Neural progenitor cell (in vitro differentiated cells): ENCODE measurements at places on chromosomes 1 and 21. TPM values are rescaled to one million over a fixed set of nuclear protein-coding genes. Genes with fewer than 3 reads are reported as not detected.

DNA sequence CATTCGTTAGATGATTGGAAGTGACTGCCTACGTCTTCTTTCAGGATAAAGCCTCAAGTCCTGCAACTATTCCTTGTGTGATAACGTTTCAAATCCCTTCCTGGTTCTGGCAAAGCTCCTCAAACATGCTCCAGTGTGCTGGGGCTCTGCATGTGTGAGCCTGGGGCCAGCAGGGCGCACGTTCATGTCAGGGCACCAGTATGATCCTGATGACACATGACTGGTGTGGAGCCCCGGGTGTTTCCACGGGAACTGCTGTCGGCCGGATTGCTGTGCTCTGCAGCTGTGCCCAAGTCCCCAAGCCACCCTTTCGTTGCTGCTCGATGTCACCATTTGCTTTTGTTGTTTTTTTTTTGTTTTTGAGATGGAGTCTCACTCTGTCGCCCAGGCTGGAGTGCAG lies 21.3 kb downstream of the KRTAP10-1 start:
- H3K27ac ChIP-seq: no peak overlapping the region
- no peak for DNase-seq
- no peaks in the 10 kb centered on the region for H3K36me3 ChIP-seq
- no peaks in the 10 kb centered on the region for H3K27me3 ChIP-seq

- peak overlapping the region; percentile 25 for H3K4me3 ChIP-seq
- H3K36me3 ChIP-seq: no peaks in the 10 kb centered on the region
- DNase-seq: no peak
Observed at GRCh38 chr1:206705726-206706297, 21.1 kb downstream of the MAPKAPK2 start.

DNA sequence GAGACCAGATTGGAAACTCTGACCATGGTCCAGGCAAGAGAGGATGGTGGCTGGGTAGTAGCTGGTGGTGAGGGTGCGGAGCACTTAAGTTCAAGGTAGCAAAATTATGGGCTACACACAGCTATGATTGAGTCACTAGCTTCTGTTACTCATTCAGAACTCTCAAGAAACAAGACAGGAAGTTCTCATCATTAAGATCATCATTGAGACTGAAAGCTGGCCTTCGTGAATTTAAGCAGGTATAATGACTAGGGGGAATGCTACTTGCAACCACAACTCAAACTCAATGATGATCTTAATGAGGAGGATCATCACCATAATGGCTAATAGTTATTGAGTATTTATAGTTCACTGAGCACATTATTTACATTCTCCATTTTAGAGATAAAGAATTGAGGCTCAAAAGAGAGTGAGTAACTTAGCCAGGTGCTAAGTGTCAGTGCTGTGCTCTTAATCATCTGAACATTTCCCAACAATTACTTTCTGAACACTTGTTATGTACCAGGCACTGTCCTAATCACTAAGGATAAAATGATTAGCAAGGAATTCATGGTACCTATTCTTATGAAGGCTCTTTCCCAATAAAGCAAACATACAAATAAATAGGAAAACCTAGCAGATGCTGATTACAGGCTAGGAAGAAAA lies 286.3 kb upstream of the C1orf105 start:
- no peak overlapping the region for H3K27ac ChIP-seq
- no peak overlapping the region for H3K4me3 ChIP-seq
- no peaks in the 10 kb centered on the region for H3K4me1 ChIP-seq
- H3K27me3 ChIP-seq: no peaks in the 10 kb centered on the region
- no peak for DNase-seq

DNA sequence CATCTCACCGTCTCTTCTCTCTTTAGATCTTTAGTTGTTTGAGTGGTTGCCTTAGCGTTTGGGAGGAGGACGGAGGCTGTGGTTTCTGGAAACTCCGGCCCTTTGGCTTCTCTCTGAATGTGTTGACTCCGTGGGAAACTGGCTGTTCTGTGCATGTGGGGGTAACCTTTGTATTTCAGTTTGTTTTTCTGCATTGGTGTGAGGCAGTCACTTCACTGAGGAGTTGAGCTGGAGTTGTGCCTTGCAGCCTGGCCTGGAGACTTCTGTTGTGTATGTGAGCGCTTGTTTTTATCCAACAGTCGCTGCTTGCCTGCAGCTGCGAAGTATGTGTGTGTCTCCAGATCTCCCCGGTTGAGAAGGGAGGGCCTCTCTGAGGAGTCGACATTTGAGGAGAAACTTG lies 33.6 kb downstream of the CLDN14 start:
- no peaks in the 10 kb centered on the region for H3K4me1 ChIP-seq
- no peak overlapping the region for H3K27ac ChIP-seq
- H3K36me3 ChIP-seq: no peaks in the 10 kb centered on the region
- DNase-seq: no peak
- H3K4me3 ChIP-seq: no peak overlapping the region

- no peaks in the 10 kb centered on the region for H3K36me3 ChIP-seq
- no peak overlapping the region for H3K27ac ChIP-seq
- H3K27me3 ChIP-seq: no peaks in the 10 kb centered on the region
- H3K4me1 ChIP-seq: peaks cover 40% of the 10 kb centered on the region
- DNase-seq: no peak
Observed at GRCh38 chr1:168917796-168918195, 188.7 kb upstream of the ATP1B1 start.

Gene MAN1C1
- total RNA-seq: 5.3 and 6.8 TPM in 2 replicates

DNA sequence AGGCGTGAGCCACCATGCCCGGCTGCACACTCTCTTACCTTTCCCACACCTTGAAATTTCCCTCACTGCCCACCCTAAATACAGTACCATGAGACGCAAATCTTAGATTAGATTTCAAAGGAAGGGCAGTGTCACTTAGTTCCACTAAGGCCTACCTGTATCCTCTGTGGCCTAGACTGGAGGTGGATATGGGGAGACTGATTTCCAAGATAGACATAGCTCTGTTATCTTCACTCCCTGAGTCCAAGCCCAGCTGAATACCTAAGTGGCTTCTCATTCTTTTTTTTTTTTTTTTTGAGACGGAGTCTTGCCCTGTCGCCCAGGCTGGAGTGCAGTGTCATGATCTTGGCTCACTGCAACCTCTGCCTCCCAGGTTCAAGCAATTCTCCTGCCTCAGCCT lies 89.0 kb downstream of the SLC16A1 start:
- H3K4me3 ChIP-seq: no peak overlapping the region
- H3K36me3 ChIP-seq: no peaks in the 10 kb centered on the region
- no peak overlapping the region for H3K27ac ChIP-seq
- DNase-seq: no peak

DNA sequence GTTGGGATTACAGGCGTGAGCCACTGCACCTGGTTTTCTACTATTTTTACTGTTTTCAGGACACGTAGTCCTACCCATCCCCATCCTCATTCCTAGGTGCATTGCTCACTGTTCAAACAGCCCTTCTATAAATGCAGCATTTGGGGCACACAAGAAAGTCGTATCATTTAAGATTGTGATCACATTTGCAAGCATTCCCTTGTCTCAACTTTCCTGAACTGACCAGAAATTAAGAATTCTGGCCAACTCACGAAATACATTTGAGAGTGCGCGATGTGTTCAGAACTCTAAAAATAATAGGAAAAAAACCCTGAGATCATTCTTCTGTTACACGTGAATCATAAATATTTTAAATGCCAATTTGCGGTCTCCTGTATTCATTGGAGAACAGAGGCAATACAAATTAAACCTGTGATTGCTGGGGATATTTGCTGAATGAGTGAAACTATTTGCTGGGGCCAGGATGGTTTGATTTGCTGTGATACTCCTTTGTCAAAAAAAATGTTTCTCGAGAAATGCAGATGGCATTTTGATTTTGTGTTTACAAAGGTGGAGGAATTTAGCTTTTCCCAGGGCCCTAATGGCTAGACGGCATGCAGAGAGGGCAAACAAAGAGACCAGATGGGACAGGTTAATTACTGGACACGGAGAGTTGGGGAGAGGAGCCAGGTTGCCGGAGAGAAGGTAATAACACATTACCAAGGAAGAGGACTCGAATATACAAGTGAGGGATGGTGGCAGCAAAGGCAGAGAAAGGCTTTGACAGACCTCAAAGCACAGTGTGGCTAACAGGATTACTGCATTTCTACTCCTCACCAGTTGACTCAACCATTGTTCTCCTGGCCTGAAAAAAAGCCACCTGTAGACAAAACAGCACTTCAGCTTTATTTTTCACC lies 38.4 kb downstream of the STPG1 start:
- no peaks in the 10 kb centered on the region for H3K36me3 ChIP-seq
- H3K27ac ChIP-seq: peak overlapping the region; percentile 82
- peak overlapping the region; percentile 19 for H3K4me3 ChIP-seq
- peak; percentile 88 for DNase-seq
- peaks cover 54% of the 10 kb centered on the region for H3K4me1 ChIP-seq

DNA sequence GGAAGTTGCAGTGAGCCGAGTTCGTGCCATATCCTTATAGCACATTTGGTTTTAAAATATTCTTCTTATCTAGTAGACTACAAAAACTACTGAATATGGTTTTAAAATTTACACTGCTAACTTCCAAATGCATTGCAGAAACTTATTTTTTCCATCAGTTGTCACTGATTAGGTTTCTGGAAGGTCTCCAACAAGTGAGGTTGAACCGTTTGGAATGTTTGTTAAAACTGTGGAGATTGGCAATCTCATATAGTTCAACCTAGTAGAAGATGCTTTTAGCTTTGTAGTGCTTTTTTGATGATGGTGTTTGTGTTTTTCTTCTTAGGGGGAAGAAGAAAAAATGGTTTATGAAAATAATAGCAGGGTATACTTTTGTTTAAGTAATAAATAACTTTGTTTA lies 12.9 kb downstream of the CENPF start:
- H3K4me1 ChIP-seq: no peaks in the 10 kb centered on the region
- peaks cover 50% of the 10 kb centered on the region for H3K36me3 ChIP-seq
- no peak overlapping the region for H3K4me3 ChIP-seq
- no peak for DNase-seq
- H3K27me3 ChIP-seq: no peaks in the 10 kb centered on the region

- DNase-seq: peak; percentile 29
- no peaks in the 10 kb centered on the region for H3K27me3 ChIP-seq
- H3K36me3 ChIP-seq: no peaks in the 10 kb centered on the region
- no peak overlapping the region for H3K4me3 ChIP-seq
- no peak overlapping the region for H3K27ac ChIP-seq
Observed at GRCh38 chr1:166721145-166721544, 118.1 kb upstream of the POGK start.
